ENCODE measurements at places on chromosomes 11 and 22. TPM values are rescaled to one million over a fixed set of nuclear protein-coding genes. Genes with fewer than 3 reads are reported as not detected.

DNA sequence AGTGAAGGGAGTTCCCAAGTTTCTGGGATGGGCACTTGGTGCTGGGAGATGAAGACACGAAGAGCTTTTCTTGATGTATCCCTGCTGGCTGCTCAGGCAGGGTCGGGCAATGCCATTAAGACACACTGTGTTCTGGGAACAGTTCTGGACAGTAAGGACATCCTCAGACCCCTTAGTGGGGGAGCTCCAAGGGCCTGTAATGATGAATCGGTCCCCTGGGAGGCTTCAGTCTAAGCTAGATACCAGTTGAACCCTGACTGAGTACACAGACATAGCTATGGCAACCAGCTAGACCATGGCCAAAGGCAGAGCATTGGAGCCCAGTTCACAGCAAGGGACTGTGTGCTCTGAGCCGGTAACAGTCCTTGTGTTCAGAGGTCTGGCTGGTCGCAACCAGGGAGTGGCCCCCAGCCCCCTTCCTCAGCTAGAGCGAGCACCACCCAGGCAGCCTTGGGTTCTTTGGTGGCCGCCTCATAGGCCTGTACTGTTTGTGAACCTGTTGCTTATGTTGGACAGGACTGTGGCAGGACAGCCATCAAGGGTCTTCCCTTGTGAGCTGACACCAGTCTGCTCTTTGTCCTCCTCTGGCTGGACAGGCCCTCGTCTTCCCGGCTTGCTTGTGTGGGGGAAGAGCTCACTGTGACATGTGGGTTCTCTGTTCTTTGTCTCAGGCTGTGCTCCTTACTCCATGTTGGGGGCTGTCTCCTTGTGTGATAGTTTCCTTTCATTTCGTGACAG, 25.0 kb downstream of the MED15 start:
- no peak for DNase-seq

Gene CCDC87
- 0.45 TPM for total RNA-seq

- DNase-seq: peak; percentile 73
Measured at GRCh38 chr22:20783844-20784723, 10.2 kb downstream of the SERPIND1 start.

- DNase-seq: no peak
Measured at GRCh38 chr22:37782340-37783168, 25.2 kb upstream of the GCAT start.
